ENCODE measurements at places on chromosomes 11 and 22.

- no peak for DNase-seq
Observed at GRCh38 chr11:67304511-67305113, 1.3 kb downstream of the SSH3 start.

DNA sequence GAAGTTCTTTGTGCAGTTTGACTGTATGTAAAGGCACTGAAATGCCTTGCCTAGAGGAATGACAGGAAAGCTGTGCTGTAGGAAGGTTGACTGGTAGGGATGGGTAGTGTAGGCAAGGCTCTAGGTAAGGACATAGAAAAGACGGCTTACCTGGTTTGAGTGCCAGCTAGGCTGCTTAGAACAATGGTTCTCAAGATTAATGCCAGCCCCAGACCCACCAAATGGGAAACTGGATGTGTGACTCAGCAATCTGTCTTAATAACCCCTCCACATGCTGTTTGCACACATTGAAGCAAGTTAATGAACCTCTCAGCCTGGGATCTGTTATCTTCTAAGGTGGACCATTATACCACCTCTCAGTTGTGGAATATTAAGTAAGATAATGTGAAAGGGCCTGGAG is 3.7 kb downstream of the RPS3 start:
- no peak for DNase-seq

GRCh38 chr22:40281717-40282116 is 64.6 kb upstream of the ADSL start:
- no peak for DNase-seq

GRCh38 chr22:49460592-49461281 is 366.9 kb downstream of the BRD1 start:
- no peak for DNase-seq
